ENCODE measurements at places on chromosomes 16 and 17. TPM values are rescaled to one million over a fixed set of nuclear protein-coding genes. Genes with fewer than 3 reads are reported as not detected.

DNA sequence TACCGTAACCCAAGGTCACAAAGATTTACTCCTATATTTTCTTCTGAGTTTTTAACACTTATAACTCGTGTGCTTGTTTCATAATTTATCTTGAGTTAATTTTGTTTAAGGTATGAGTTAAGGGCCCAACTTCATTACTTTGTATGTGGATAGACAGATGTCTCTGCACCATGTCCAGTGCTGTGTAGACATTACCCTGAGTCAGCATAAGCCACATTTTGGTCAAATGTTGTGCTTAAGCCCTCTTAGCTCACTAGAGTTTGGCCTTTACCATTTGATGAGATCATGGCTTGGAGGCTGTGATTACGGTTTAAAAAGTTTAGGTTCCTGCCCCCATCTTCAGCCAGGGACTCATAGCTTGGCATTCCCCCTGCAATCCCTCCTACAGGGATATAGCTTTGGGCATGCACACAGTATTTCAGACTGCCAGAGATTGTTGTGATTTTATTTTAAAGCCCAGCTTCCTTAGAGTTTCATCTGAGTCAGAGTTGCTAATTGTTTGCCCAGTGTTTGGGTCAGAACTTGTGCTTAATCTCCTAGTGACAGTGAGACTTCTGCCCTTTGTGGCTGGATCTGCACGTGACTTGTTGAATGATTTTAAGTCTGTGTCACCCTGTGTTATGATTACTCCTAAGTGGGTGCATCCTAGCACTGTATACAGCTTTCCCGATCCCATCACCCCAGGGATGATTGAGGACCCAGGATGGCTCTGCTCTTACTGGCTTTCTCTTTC, 393.1 kb downstream of the CNTNAP4 start:
- no peak for DNase-seq

Gene TRPV2
- 134 TPM for total RNA-seq

DNA sequence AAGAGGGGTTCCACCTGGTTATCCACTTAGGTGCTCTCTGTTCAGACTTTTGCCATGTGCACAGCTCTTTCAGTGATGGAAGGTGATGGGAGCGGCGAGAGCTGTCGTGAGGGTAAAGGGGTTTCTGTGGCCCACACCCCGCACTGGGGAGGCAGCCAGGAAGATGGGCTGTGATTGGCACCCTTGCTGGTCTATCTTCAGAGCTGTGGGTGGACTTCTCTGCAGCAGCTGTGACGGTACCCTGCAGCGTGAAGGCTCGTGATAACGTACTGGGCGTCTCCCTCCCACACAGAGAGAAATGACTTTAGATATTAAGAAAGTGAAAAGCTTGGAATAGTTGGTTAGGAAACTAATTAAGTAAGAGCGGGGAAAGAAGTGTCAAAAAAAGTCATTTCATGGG, 45.8 kb downstream of the MPRIP start:
- DNase-seq: no peak

DNA sequence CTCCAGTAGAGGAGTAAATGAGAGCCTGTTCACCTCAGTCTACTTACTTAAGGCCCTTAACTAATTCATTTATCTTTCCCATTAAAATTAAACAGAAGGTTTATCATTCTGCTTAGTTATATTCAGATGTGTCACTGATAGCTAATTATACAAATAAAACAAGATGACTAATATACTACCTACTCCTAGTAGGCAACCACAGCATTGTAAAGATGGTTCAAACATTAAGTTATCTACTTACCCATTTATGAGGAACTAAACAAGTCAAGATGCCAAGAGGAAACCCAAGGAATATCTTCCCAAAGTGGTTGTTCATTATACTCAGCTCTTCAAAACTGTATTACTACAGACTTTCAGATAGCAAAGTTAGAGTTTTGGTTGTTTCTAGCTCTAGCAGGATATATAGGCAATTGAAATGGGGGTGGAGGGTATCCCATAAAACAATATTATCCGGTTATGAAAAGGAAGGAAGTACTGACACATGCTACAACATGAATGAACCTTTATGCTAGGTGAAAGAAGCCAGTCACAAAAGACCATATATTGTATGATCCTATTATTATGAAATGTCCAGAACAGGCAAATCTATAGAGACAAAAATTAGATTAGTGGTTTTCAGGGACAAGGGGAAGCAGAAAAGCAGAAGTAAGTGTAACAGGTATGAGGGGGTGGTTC, 56.5 kb downstream of the SPAG9 start:
- no peak for DNase-seq

- peak; percentile 70 for DNase-seq
These were observed 44.4 kb upstream of the MED13 start for GRCh38 chr17:62109378-62109902.

Gene ZNF768
- 1.9 TPM for total RNA-seq

GRCh38 chr16:31754998-31755615, 118.5 kb upstream of the ZNF267 start:
- DNase-seq: no peak

GRCh38 chr16:4788489-4788889, 344 bp upstream of the SEPTIN12 start:
- DNase-seq: no peak

GRCh38 chr17:76725580-76726230, 701 bp downstream of the JMJD6 start:
- peak; percentile 75 for DNase-seq

DNA sequence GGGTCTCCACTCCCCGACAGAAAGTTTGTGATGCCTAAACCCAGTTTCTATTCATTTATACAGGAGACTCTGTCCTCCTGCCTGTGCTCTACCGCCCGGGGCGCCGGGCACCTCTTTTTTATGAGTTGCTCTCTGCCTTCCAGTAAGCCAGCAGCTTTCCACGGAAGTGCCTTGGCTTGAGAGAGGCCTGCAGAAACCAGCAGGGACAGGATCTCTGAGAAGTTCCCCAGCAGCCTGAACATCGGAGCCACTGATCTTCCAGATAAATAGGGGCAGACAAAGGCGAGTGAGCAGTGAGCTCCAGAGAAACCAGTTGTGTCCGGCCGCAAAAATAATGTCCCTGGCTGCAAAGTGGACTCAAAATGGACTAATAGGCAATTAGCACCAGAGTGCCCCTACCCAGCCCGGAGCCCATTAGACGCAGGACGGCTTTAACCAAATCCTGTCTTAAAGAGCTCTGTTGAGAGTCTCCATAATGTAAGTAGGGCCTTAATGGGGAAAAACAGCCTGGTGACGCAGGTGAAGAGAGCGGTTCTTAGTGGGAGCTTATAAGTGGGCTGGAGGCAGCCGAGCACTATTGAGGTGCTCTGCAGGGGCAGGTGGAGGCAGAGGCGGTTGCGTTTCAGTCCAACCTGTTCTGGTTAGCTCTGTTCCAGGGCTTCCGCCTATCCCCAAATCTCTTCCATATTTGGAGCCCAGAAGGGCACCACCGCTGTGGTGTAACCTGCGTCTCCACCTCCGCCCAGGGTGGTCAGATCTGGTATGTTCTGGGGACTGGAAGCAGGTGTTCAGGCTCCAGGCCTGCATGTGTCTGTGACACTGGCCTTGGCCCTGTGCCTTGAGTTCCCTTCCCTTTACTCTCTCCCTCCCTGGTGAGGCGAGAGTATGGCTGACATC, 74.1 kb downstream of the NT5M start:
- DNase-seq: no peak

Gene MGAT5B
- total RNA-seq: 0.45 TPM

DNA sequence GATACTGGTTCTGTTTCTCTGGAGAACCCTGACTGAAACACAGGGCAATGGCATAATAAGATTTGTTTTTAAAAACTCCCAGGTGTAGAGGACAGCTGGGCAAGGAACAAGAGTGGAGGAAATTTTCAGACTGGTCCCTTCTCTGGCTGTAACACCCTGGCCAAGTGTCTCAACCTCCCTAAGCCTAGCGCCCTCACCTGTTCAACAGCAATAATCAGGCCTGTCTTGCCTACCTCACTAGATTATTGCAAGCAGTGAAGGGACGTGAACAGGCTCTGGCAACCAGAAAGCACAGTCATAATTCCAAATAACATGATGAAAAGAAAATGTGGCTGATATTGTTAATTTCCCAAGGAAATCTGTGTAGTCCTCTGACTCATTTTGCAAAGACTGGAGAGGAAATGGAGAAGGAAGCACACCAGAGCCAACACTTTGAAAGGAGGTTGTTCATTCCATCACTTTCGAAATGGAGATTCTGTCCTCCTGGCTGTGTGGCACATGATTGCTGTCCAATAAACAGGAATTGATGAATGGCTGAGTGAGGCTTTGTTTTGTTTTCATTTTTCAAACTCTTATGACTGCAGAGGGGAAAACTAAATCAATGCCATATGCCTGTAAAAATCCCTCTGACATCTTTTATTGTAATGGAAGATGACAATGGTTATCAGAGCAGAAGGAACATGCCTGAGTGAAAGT, 87.5 kb upstream of the HLF start:
- no peak for DNase-seq

Gene SUPT6H
- 78.4 TPM for total RNA-seq

Gene CLEC3A
- total RNA-seq: not detected

- DNase-seq: no peak
These were observed 12.8 kb upstream of the CCL8 start for GRCh38 chr17:34306466-34306865.

Gene SGCA
- not detected for total RNA-seq

Gene FBXW10B
- total RNA-seq: 0.60 TPM

Gene CARD14
- not detected for total RNA-seq

Gene TPSD1
- total RNA-seq: not detected

- DNase-seq: no peak
These were observed at the start of gene LHX1 for GRCh38 chr17:36937001-36937958. Gene LHX1, plus strand, starts transcription at chr17:36937475. Its CDS starts 723 bp downstream, at chr17:36938198.

Gene ITGAE
- total RNA-seq: 20.9 TPM

GRCh38 chr17:64617125-64617780, 44.9 kb downstream of the SMURF2 start:
- DNase-seq: no peak

DNA sequence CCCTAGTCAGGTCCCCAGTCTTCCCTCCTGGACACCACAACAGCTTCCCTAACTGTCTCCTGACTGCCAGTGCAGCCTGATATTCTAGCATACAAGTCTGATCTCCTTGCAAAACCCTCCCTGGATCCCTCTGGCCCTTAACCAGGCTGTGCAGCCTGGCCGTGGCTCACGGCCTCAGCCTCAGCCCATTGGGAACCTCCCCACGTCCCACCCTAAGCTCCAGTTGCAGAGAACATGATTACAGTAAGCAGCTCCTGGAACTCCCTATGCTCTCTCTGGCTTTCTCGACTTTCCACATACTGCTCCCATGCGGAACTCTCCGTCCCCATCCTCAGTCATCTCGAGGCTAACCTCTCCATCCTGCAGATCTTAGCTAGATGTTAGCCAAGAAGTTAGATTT, 13.0 kb downstream of the ALOX12B start:
- no peak for DNase-seq

GRCh38 chr16:17633181-17633951, 162.6 kb upstream of the XYLT1 start:
- no peak for DNase-seq

DNA sequence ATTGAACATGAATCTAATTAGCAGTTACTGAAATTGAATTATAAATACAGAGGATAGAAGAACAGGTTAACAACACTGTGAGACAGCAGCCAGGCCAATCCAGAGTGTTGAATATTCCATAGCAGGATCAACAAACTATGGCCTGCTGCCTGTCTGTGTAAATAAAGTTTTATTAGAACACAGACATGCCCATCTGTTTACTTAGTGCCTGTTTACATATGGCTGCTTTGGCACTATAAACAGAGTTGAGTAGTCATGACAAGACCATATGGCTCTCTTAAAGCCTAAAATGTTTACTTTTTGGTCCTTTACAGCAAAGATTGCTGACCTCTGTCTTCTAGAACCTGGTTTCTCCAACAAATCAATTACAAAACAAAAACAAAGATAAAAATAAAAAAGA, 115.4 kb upstream of the CDC42EP4 start:
- no peak for DNase-seq

GRCh38 chr16:73506568-73507056, 458.7 kb upstream of the ZFHX3 start:
- no peak for DNase-seq

Gene KRT36
- total RNA-seq: not detected

DNA sequence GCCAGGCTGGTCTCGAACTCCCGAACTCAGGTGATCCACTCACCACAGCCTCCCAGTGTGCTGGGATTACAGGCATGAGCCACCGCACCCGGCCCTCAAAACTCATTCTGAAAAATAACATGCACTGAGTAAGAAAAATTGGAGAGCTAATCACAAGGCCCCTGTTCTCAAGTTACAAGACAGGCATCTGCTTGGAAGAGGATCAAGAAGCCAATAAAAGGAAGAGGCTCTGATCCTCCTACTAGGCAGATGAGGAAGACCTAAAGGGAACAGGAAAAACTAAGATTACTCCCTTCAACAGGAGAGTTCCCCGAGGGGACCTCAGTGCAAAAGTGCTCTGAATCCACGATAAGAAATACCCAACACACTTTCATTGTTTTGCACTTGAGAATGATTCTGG, 18.4 kb downstream of the BLMH start:
- DNase-seq: no peak

GRCh38 chr16:81937305-81938038, 73.8 kb downstream of the SDR42E1 start:
- DNase-seq: no peak

Gene SLFN12L
- 102 TPM for total RNA-seq

- DNase-seq: no peak
These were observed 1.0 kb downstream of the ITGA3 start for GRCh38 chr17:50056961-50057330.

DNA sequence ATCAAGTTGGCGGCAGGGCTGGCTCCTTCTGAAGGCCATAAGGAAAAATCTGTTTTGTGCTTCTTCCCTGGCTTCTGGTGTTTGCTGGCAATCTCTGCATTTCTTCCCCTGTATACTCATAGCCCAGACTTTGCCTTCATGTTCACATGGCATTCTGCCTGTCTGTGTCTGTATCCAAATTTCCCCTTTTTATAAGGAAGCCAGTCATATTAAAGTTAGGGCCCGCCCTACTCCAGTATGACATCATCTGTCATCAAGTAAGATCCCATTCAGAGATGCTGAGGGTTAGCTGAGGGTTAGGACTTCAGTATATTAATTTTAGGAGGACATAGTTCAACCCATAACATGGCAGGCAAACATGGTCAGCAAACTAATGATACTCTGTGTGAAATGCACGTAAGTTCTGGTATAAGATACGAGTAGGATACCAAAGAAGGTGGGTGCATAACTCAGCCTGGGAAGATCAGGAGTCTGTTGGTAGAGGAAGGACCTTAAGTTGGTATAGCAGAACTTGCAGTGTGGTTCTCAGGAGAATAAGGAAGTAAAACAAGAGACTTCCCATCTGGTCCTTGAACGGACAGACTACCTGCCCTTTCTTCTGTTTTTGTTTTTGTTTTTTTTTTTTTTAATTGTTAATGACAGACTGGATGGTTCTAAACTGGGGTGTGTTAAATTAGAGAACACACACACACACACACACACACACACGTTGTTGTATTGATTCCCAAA, 13.9 kb downstream of the MAP2K6 start:
- DNase-seq: no peak

Gene DDX28
- total RNA-seq: 14.4 TPM

Gene CACNG4
- not detected for total RNA-seq

- no peak for DNase-seq
These were observed 70.7 kb downstream of the TEX14 start for GRCh38 chr17:58621174-58621573.

DNA sequence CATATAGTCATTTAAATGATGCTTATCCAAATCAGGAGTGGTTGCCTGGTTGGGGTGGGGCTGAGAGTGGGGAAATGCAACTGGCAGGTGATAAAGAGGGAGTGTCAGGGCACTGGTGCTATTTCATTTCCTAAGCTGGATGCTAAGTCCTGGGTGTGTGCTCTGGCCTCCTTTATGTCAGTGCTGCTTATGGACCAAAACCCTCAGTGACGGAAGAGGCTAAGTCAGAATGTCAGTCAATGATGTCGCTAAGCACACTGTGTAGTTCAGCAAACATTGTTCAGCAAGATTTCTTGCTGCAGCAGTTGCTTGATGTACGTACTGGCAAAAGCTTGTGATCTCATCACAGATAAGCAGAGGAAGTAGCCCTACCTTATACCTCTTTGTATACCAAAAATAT, 16.4 kb upstream of the FLCN start:
- no peak for DNase-seq
